ENCODE measurements at places on chromosomes 2 and 18.

DNA sequence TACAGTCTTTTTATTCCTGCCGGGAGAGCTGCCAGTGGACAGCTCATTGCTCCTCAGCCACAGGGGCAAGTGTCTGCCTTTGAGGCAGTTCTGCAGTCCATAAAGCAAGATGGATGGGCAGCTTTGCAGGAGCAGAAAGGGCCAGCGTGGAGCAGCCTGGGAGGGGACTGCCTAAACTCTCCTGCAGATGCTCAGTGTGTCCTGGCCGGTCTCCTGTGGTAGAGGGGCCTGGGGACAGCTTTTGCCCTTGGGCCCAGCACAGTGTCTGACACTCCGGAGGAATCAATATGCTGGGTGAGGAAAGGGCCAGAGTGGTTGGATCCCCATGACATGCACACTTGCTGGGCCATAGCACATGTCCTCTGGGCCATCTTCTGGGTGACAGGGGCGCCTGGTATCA lies 65.7 kb upstream of the DAPL1 start:
- no peak for DNase-seq

- peak; percentile 27 for DNase-seq
Measured at GRCh38 chr2:109375656-109376055, 238.1 kb downstream of the SEPTIN10 start.

- no peak for DNase-seq
Measured at GRCh38 chr2:114754907-114755563, 312.6 kb downstream of the DPP10 start.

DNA sequence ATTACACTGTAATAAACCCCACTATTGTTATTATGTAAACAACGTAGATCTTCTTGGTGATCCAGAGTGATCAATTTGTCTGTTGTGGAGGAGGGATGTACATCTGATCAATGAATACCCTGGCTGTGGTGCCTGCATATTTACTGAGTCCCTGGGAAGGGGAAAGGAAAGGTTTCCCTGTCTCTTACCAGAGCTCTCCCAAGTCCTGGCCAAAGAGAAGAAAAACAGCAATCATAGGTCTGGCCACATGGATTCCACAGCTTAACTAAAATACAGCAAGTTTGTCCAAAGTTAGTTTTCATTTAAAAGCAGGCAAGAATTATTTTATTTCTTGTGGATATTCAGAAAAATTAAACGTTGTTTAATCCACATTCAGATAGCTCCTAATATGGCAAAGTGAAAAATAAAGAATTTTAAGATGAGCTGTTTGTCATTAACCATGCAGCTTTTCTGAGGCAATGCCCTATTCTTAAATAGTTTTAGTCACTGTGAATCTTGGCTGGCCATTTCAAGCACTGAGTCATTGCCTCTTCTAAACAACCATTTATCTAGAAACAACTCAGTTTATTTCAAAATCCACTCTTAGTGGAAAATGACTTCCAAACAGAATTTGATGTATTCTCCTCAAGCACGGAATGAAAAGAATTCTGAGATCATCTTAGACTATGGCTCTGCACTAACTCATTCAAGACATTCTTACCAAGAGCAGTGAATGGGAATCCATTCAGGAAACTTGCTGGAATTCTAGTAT lies 1004.4 kb upstream of the CDH2 start:
- DNase-seq: no peak

DNA sequence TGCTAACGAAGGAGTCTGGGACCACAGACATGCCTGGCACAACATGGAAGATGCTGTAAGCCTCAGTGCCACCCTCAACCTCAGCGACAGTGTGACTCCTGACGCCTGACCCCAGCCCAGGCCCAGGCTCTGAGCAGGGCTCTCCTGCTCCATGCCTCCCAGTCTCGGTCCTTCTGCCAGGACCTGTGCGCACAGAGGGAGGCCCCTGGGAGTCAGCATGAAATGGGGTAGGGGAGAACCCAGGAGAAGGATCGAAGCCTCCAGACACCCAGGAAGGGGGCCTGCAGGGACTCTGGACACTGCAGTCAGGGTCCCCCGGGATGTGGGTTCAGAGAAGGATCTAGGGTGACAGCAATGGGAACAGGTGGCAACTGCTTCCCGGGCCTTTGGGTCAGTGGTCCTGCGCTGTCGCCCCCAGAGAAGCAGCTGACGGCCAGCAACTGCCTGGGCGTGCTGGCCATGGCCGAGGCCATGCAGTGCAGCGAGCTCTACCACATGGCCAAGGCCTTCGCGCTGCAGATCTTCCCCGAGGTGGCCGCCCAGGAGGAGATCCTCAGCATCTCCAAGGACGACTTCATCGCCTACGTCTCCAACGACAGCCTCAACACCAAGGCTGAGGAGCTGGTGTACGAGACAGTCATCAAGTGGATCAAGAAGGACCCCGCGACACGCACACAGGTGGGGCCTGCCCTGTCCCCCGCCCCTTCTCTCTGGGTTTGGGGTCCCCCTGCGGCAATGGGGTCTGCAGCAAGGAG lies 233.9 kb downstream of the ATAD2B start:
- DNase-seq: no peak

DNA sequence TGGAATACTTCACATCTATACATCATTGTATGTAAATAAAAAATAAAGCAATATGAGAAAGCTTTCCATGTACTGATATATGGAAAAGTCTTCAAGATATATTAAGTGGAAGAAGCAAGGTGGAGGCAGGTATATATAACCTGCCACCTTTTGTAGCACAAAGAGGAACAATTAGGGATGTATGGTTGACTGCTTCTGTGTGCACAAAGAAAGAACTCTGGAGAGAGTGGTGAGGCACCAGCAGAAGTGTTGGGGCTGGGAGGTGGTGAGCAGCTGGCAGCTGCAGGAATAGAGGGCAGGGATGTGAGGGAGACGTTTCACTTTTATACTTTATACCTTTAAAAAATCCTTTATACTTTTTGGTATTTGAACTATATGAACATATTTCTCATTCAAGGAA lies 26.1 kb downstream of the KIF5C start:
- no peak for DNase-seq

DNA sequence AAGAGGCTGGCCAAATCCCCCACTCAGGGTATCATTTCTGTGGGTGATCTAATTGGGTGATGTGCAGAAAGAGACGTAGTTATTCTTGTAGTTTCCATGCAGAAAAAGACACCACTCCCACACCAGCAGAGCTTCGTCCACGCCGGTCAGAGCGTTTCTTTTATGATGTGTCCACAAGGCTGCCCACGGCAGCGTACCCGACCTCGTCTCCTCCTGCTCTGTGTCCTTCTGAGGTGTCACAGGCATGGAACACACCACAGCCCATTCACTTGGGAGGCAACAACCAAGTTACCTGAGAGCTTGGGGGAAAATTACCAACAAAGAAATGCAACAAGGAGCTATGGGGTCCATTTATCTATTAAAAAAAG lies 131.3 kb downstream of the PXDN start:
- DNase-seq: no peak

DNA sequence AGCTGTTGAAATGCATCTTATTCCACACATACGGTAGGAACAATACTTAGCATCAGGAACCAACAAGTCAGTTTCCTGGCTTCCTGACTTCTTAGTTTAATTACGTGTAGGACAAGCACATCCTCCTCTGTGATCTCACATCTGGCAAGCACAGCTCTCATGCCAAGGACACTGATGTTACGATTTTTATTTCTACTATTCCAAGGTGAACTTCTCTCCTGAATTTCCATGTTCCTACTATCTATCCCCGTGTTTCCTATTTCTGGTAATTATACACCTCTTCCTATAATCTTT lies 374.0 kb downstream of the NCKAP5 start:
- DNase-seq: no peak

DNA sequence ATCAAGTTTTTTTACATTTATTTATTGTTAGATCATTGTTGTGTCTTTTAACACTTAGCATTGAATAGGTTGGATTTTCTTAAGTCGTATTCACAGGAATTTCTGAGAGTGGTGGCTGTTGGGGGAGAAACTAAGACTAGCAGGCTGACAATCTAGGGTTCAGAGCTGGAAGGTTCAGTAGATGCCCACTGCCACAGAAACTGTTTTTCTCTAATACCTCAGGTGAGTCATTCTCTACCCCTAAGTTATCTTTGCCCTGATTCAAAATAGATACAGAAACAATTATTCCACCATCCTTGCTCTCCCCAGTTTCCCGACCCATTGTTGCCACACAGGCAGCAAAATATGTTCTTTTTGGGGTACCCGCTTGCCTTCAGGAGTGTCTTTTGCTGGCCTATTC lies 870.8 kb upstream of the ID2 start:
- no peak for DNase-seq

- DNase-seq: no peak
Measured at GRCh38 chr2:15861172-15861822, 79.1 kb upstream of the MYCN start.

- DNase-seq: no peak
Measured at GRCh38 chr2:128557069-128557468, 238.4 kb upstream of the HS6ST1 start.

DNA sequence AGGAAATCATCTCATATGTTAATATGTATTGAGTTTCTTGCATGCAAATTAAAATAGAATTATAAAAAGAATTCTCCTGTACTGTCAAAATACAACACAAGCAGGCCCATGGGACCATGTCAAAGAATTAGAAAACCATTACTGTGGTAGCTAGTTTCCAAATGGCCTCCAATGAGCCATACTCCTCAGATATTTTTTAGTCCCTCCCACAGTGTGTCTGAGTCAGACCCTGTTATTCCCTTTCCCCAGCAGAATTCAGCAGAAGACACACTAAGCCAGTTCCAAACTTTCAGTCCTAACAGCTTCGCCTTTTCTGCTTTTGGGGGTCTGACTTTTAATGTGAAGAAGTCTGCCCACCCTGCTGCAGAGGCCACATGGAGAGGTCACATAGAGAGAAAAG lies 86.7 kb downstream of the FIGN start:
- no peak for DNase-seq

DNA sequence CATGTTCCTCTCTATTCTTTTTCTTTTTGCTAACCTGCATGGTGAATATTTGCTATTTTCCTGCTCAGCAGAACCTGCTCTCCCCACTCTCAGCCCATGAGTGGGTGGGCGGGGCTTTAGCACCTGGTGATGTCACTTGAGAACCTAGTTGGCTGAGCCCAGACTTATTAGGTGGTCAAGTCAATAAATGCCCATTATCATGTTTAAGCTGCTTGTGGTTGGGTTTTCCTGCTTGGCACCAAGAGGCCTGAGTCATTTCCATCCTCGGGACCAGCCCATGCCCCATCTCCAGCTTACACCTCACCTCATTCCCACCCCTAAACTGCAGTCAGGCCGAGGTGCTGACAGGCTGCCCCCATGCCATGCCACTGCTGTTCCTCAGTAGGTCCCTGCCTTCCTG lies 226.6 kb downstream of the ANKRD30B start:
- DNase-seq: no peak

DNA sequence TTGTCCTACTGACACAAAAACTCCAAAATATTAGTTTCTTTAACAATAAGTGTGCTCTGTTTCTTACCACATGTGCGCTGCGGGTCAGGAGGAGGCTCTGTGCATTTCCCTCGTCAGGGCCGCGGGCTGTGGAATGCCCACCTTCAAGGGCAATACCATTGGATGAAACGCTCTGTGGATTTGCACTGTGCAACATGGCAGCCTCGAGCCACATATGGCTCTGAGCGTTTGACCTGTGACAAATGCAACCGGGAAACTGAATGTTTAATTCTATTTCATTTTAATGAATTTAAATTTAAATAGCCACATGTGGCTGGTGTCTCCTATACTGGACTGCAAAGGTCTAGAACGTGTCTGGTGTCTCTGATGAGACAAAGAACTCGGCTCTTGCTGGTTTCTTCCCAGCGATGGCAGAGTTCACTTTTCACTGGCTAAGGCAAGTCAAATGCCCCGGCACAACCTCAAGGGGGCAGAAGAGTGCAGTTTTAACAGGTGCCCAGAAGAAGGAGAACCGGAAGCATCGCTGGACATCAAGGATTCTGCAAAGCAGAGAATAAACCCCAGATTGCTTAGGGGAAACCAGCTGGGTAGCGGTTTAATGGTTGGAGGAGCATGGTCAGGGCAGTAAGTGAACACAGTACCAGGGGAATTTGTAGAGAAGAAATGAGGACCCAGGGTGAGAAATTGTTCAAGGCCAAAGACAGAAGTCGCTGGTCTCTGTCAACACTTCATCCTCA lies 37.0 kb upstream of the TMEM18 start:
- DNase-seq: peak; percentile 64
